ENCODE measurements at places on chromosomes 4 and X.

- peak; percentile 55 for DNase-seq
These were observed 30.1 kb upstream of the BBS7 start for GRCh38 chr4:121900132-121900983.

- no peak for DNase-seq
These were observed 75.2 kb downstream of the COQ2 start for GRCh38 chr4:83209419-83209818.

DNA sequence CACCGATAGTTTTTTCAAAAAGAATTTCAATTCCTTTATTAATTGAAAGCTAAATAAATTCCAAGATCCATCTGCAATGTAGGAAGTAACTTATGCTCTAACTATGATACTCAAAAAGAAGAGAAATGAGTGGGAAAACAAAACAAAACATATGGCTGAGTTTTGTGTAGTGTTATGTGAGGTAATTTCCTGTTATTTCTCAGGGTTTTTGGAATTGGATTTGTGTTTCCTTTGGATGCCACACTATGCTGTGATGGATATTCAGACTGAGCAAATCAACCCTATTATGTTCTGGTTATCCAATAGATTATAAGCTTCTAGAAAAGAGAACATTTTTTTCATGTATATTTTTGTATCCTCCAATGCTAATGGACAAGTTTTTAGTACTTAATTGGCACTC lies 73.4 kb upstream of the RAPGEF2 start:
- no peak for DNase-seq

DNA sequence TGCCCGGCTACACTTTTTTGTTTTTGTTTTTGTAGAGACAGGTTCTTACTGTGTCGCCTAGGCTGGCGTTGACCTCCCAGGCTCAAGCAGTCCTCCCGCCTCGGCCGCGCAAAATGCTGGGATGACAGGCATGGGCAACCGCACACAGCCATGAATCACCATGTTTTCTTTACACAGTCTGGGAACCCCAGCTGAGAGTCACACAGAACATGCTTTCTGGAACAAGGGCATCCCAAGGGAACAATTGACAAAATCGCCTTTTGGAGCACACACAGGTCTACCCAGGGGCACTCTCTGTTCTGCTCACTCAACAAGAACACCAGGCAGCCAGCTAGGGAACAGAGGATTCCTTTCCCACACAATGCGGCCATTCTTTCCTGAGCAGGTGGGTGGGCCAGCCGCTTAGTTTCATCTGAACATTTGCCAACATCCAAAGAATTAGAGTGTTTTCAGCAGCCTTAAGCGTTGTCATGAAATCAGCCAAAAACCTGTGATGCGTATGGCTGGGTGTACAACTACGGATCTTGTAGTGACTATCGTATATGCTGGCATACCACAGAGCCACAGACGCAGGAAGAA lies 15.7 kb downstream of the PRKX start:
- DNase-seq, result no peak

- DNase-seq, result no peak
These were observed 33.9 kb downstream of the NBDY start for GRCh38 chrX:56762707-56763555.

DNA sequence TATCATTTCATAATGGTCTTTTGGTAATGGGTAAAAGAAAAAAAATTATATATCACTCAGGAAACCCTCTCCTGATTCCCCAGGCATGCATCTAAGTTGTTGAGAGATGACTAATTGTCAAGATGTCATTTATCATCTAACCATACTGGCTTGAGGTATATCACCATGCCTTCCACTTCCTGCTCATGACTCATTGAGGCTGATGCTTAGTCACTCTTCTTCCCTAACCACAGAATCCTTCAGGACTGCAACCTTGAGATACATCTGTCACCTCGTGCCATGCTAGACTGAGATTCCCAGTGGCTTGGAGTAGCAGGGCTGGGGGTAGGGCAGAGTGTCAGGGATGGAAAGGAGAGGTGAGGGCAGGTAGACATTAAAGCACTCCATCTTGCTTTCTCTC lies 782.5 kb upstream of the INTU start:
- peak; percentile 87 for DNase-seq

GRCh38 chr4:168534535-168534934 lies 37.7 kb downstream of the PALLD start:
- no peak for DNase-seq

- DNase-seq, result no peak
These were observed 66.3 kb downstream of the TMEM156 start for GRCh38 chr4:38965866-38966265.

DNA sequence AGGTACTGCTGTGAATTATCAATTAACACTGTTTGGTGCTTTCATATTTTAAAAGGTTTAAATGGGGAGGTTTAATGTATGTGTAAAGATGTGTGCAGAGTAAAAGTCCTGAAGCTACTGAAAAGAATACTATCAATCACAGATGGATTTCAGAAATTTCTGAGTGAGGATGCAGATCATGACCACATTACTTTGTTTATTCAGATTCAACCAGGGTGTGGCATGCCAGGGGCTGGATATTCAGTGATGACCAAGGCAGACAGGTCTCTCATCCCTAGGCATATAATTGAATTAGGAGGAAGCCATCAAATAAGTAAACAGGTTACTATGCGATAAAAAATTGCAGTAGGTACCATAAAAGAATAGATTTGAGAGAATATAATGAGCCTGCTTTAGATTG lies 28.0 kb upstream of the ANKRD50 start:
- DNase-seq, result no peak

GRCh38 chr4:5018096-5018495 lies 1.2 kb downstream of the CYTL1 start:
- DNase-seq, result no peak

Measured in RWPE1 (cell line).